SK-N-MC (cell line): ENCODE measurements at places on chromosomes 3 and 15.

- no peak for DNase-seq
Measured at GRCh38 chr3:110741891-110742290, 329.7 kb upstream of the NECTIN3 start.

GRCh38 chr3:193761969-193762368 lies 169.0 kb downstream of the OPA1 start:
- no peak for DNase-seq

DNA sequence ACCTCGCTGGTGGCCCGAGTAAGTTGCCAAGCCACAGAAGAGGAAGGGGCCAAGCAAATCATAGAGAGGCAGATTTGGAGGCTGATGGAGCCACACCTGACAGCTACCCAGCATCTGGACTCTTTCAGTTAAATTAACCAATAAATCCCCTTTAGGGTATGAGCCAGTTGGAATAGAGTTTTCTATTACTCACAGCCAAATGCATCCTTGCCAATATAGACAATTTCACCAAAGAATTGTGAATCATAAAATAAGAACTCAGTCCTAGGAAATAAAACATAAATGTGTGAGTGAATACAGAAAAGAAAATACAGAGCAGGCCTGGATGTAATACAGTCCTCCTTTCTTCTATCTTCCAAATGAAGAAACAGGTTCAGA lies 161.6 kb upstream of the ANKRD28 start:
- no peak for DNase-seq

- DNase-seq: no peak
Measured at GRCh38 chr3:23760871-23761373, 44.8 kb upstream of the UBE2E1 start.

DNA sequence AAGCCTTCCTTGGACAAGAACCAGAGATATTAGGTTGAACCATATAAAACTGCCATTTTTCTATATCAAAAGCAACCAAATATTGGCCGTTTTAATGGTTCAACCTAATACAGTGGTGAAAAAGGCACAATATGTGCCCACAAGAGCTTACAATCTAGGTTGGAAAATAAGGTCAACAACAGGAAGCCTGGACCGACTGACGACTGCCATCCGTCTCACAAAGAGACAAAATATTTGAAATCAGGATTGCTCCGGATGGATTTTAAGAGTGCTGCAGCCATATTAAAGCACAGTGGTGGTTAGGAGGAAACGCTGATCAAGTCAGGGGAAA lies 1.4 kb downstream of the AHSG start:
- DNase-seq: no peak

GRCh38 chr3:122456074-122456473 lies 40.2 kb upstream of the WDR5B start:
- no peak for DNase-seq

- DNase-seq: no peak
Measured at GRCh38 chr3:53744351-53744750, 101.9 kb downstream of the CHDH start.

DNA sequence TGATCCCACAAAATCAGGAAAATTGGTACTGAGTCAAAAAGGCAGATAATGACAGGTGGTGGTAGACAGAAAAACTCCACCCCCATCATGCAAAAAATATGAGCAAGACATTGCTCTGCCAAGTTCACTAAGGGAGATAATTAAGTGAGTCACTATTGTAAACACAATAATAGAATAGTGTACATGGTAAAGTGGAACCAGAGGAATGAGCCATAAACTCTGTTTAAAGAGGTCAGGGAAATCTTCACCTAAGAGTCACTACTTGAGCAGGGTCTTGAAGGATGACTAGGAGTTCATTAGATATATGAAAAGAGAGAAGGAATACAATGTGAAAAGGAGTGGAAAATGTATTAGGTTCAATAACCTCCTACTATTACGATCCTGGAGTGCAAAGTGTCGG lies 213.4 kb upstream of the PEX5L start:
- DNase-seq: no peak

DNA sequence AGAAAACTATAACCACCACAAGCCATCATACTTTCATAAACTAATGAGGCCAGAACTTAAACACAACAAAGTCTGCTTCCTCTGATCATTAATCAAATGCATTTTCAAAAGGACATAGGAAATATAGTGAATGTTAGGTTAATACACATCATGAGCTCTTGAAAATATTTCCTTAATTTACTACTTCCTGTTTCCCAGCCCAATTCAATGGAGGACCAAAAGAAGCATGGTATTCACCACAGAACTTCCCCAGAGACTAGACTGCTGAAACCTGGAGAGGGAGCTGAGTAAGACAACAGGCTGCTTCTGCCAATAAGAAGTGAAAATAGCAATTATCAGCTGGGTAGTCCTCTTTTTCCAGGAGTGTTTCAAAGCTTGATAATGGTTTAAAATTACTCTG lies 250.3 kb downstream of the ULK4 start:
- DNase-seq: no peak

DNA sequence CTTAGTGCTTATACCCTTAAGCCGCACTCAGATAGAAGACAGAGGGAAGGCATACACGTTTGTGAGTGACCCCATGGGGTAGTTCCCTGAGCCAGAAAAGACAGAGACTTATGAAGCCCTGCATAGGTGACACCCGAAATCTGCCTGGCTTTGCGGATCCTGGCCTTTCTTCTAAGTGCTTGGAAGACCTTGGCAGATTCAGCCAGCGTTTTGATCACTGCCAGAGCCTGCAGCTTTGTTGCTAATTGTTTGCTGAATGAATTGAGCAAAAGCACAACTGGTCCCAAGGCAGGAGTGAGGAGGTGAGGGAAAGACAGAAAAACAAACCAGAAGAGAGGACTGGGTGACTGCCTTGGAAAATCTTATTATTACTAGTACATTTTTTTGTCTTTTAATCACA lies 168.3 kb upstream of the ICE2 start:
- no peak for DNase-seq

- DNase-seq: no peak
Measured at GRCh38 chr15:57306161-57306943, 70.0 kb upstream of the CGNL1 start.

GRCh38 chr15:27545494-27546255 lies 553.4 kb downstream of the OCA2 start:
- DNase-seq: no peak

DNA sequence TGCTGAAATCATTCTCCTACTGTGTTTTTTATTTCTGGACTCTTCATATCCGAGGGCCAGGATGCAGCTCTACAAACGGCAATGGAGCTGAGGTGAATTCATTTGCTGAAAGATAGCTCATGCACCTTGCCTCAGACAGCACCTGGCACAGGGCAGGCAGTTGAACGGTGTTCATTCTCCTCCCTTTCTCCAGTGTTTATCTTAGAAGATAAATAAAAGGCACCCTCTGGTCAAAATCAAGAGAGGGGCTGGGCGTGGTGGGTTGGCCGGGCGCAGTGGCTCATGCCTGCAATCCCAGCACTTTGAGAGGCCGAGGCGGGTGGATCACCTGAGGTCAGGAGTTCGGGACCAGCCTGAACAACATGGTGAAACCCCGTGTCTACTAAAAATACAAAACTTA lies 79.3 kb upstream of the LMOD3 start:
- no peak for DNase-seq

DNA sequence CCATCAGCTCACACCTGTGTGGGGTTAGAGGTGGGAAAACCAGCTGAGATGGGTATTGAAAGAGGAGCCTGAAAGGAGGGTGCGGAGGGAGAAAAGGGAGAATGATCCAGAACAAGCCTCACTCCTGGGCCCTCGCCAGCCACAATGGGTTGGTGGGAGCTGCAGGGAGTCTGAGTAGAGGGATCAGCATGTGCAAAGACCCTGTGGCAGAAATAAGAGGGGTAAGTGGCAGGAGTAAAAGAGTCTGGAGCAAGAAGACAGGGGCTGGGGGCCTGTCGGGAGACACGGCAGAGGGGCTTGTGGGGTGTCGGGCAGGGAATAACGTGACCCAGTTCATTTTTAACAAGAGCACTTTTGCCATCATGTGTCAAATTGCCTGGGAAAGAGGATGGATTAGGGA lies 34.0 kb downstream of the CCDC33 start:
- no peak for DNase-seq

DNA sequence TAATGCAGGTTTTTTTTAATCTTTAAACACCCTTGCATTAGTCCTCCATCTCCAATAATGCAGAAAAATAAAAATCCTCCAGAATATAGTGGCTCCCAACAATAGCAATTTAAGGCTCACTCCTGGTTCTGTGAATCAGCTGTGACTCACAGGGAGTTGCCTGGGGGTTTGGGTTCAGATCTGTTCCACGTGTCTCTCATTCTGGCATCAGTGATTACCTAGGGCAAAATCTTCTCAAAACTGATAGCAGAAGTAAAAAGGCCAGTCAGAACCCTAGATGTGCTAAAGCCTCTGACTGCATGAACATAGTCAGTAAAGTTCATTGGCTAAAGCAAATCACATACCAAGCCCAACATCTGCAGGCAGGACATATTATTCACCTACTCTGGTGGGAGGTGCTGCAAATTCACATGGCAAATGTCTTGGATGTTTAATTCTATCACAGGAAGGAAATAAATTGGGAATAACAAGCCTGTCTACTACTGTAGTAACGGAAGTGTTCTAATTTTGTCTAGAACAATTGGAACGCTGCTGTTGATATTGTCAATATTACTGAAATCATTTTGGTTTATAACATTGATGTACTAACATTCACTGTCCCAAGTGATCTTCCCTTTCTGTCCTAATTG lies 364.1 kb upstream of the CNTN4 start:
- DNase-seq: no peak

DNA sequence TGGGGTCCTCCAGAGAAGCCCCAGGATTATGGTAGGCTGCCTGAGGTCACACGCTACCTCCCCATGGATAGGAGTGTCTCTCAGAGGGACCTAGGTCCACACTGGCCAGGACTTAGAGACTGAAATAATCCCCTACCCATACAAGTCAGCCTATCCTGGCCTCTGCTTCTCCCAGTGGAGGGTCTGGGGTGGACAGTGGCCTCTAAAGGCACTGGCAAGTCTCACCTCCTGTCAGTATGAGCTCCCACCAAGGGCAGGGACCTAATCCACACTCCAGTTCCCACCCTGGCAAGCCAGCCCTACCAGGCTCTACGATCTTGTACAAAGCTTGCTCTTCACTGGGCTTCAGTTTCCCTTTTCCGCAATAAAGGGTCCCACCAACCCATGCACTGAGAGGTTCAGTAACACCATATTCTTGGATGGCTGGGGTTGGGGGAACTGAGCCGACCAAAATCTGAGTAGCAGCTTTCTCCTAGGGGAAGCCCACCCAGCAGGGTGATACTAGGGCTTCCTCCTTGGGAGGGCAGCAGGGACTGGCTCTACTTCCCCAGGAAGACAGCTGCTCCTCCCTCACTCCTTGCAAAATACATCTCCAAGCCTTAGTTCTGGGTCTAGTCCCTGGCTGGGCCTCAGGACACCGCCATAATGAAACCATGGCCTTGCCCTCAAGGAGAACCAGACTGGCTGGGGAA lies 2.4 kb downstream of the CISH start:
- DNase-seq: no peak

DNA sequence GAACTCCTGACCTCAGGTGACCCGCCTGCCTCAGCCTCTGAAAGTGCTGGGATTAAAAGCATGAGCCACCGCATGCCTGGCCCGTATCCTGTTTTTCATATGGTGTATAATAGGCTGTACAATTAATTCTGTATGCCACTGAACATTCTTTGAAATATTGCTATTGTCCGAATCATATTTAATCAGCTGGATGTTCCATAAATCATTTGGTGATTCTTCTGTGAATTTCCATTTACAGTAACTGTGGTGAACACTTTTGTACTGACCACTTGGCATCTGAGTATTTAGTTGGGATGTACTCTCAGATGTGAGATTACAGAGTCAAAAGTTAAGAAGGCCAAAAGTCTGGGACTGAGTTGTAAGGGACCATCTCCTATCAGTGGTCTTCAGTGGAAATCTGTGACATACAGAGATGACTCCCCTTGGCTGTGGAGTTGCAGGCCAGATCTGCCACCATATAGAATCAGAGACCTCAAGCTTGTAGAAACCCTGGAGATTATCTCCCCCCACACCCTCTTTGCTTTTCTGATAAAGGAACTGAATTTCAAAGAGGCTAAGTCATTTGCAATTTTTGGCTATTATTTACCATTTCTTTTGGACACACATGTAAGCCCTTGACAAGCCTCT lies 25.7 kb upstream of the DYNC1LI1 start:
- DNase-seq: no peak

DNA sequence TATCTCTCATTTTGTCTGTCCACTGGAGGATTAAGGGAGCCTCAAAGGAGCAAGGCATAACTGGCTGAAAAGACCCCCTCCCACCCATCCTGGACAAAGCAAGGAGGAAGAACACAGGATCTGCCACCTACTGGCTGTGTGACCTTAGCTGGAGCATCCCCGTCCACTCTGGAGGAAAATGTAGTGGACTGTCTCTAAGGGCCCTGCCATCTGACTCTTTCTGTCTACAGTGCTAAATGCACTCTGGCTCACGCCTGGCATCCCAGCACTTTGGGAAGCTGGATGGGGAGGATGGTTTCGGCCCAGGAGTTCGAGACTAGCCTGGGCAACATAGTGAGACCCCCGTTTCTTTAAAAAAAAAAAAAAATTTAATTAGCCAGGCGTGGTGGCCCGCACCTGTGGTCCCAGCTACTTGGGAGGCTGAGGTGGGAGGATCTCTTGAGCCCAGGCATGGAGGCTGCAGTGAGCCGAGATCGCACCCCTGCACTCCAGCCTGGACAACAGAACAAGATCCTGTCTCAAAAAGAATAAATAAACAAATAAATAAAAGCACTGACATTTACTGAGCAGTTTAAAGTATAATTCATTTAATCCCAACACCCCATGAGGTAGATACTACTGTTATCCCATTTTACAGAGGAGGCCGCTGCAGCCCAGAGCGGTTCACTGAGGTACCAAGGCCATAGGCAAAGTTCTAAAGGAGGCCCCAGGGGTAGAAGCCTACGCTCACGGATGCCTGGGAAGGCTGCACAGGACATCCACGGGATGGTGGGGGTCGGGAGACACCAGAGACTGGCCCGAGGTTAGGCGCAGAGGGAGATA lies 1.1 kb downstream of the TBC1D2B start:
- DNase-seq: no peak

- DNase-seq: no peak
Measured at GRCh38 chr3:187804120-187804744, 59.0 kb upstream of the BCL6 start.

- DNase-seq: no peak
Measured at GRCh38 chr3:26438981-26439884, 183.3 kb upstream of the LRRC3B start.

DNA sequence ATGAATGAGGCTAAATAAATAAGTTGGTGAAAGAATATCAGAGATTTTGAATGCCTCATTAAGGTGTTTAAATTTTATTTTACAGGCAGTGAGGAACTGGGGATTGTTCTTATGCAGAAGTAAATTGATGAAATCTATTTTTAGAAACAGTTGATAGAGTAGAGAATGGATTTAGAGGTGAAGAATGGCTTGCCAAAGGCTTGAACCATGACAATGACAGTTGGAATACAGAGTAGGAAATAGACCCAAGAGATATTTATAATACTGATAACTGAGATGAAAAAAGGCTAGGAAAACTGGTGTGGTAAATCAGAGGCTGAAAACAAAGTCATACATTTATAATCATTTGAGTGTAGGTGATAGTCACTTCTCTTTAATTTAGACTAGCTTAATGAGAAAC lies 39.0 kb upstream of the RBMS3 start:
- DNase-seq: no peak
